NCI-H69 (cell line): ENCODE measurements at places on chromosomes 7 and 10.

DNA sequence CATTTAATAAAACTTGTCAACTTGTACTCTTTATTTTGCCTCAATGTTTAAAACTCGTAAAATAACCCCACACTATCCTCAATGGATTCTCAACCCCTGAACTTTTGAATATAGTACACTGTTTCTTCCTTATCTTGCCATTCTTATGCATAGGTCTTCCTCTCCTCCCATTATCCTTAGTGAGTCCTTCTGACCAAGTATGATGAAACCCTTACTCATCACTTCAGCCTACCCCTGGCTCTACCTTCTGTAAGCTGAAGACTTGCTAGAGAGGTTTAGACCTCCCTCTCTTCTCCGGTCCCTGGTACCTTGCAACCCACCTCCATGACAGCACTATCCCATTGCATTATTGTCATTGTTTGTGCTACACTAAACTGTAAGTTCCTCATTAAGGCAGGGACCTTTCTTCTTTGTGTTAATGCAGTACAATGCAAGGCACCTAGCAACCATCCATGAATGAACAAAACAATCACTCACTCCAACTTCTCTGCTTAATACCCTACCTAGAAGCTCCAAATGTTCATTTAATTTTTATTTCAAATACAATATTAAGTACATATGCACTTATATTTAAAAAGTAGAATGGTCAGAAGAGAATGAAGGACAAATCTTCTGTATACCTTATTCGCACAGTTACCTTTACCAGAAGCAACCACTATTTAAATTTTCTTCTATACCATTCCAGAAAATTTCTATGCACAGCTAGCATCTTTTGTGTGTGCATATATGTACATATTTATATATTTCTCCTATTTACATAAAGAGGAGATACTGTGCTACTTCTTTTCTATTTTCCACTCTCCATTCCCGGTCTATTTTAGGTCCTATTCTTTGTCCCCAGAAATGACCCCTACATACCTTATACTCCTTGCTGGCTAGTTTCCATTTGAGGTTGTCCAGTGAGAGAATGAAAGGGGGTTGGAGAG lies 77.5 kb downstream of the SLC16A9 start:
- no peak for DNase-seq

DNA sequence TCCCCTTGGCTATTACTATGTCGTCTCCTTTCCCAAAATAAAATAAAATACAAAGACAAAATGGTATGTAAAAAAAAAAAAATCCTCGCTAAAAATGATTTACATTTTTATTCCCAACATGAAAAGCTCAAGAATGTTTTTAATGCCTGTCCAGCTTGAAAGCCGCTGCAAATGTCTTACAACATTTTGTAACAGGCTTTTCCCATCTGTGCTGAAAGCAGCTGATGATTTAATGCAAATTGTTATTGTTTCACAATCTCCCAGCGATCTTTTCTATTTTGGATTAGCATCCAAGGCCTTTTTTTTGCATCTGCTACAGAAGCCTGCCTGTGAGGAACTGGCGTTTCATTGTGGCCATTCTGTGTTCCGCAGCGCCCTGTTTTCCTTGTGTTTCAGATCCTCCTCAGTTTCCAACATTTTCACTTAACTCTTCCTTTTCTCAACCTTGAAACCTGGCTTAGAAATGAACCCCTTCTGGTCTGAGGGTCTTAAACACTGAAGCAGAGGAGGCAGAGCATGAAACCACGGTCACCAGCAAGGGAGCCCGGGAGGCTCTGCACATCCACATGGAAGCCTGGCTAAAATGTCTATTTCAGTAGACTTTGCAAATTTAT lies 712.1 kb downstream of the PARD3 start:
- no peak for DNase-seq

- no peak for DNase-seq
Observed at GRCh38 chr10:33793793-33794192, 459.3 kb upstream of the NRP1 start.

GRCh38 chr7:36739351-36739750 lies 15.1 kb upstream of the AOAH start:
- no peak for DNase-seq

DNA sequence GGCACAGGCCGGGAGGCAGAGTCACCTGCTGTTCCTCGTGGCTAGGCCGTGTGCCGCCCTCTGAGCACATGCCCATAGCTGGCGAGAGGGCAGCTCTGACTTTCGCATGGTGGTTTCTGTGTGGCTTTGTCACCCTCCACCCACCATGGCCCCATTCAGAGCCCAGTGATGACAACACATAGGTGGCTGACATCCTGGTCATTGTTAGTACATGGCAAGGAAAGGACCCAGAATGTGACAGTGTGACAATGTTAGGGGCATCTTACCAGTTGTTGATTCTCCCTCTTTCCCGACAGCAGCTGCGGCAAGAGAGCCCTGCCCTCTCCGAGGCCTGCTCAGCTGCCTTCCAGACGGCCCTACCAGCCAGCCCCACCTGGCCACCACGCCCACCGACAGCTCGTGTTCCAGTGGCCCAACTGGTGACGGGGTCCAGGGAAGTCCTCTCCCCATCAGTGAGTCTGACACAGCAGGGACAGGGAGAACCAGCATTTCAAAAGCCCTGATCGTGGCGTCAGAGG lies 52.2 kb downstream of the ZNF467 start:
- no peak for DNase-seq

- no peak for DNase-seq
Observed at GRCh38 chr7:79386688-79387422, 66.6 kb downstream of the MAGI2 start.
